Kidney (tissue), 22 donors: ENCODE measurements at places on chromosomes 5 and 9. TPM values are rescaled to one million over a fixed set of nuclear protein-coding genes. Genes with fewer than 3 reads are reported as not detected.

The SLC34A3 gene
- polyA plus RNA-seq: 36.0 TPM

The ADGRD2 gene
- polyA plus RNA-seq: not detected

The RANBP3L gene
- polyA plus RNA-seq: 8.7 TPM

The SPATA31E1 gene
- polyA plus RNA-seq: not detected

The COL5A1 gene
- polyA plus RNA-seq: 2.4 TPM

The GLDC gene
- 79.7 TPM for polyA plus RNA-seq

The PCDHGC3 gene
- polyA plus RNA-seq: 41.0 TPM

The SOWAHA gene
- 7.1 TPM for polyA plus RNA-seq

The ARHGEF39 gene
- 0.17 TPM for polyA plus RNA-seq

The FGFR4 gene
- polyA plus RNA-seq: 50.2 TPM

The CD274 gene
- 2.0 TPM for polyA plus RNA-seq

The INVS gene
- polyA plus RNA-seq: 7.1 TPM

The GABRB2 gene
- polyA plus RNA-seq: 0.90 TPM

The PCDHB13 gene
- polyA plus RNA-seq: 0.86 TPM

The ANKRD31 gene
- 0.17 TPM for polyA plus RNA-seq

The PCDHB8 gene
- 0.56 TPM for polyA plus RNA-seq
